ENCODE measurements at places on chromosomes 16 and 17.

DNA sequence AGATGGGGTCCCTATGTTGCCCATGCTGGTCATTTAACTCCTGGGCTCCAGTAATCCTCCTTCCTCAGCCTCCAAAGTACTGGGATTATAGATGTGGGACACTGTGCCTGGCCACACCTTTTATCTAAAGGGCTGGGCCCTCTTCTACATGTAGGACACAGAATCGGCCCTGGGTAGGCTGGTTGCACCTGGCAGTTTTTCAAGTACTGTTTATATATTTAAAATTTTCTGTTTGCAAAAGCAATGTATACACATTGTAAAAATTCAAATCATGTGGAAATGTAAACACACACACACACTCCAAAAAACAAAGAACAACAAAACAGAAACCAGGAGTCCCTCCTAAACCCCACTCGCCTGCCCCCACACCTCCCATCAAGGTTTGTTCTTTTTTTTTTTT is 28.1 kb upstream of the SIAH1 start:
- H3K27me3 ChIP-seq, result no peaks in the 10 kb centered on the region
- H3K4me3 ChIP-seq, result no peak overlapping the region
- DNase-seq, result no peak
- no peaks in the 10 kb centered on the region for H3K36me3 ChIP-seq

DNA sequence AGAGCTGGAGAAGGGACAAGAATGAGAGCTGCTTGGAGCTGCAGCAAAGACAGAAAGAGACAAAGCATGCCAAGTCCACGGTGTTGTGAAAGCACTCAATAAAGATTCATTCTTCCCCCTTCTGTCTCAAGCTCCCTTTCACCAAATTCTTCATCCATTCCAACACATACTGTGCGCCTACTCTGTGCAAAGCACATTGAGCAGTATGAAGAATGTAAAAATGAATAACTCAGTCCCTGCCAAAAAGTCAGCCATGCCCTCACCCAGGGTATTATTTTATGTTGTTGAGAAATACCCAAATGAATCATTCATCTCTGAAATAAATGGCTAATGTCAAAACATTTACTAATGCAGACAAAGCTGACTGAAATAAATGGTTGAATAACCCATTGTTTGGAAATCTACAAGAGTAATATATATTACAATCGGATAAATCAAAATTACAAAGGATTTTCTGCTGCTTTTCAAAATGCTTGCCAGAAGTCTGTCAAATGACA is 282.9 kb upstream of the IRX5 start:
- H3K27me3 ChIP-seq, result no peaks in the 10 kb centered on the region
- DNase-seq, result no peak
- no peak overlapping the region for H3K27ac ChIP-seq
- no peak overlapping the region for H3K4me3 ChIP-seq
- H3K36me3 ChIP-seq, result no peaks in the 10 kb centered on the region

- DNase-seq, result no peak
- no peak overlapping the region for H3K4me3 ChIP-seq
- H3K36me3 ChIP-seq, result no peaks in the 10 kb centered on the region
- no peaks in the 10 kb centered on the region for H3K4me1 ChIP-seq
Observed at GRCh38 chr16:79001156-79001967, 599.2 kb downstream of the MAF start.

GRCh38 chr16:87040169-87041117 is 276.7 kb downstream of the C16orf95 start:
- DNase-seq, result no peak
- H3K27me3 ChIP-seq, result no peaks in the 10 kb centered on the region
- H3K36me3 ChIP-seq, result no peaks in the 10 kb centered on the region
- H3K4me1 ChIP-seq, result no peaks in the 10 kb centered on the region

DNA sequence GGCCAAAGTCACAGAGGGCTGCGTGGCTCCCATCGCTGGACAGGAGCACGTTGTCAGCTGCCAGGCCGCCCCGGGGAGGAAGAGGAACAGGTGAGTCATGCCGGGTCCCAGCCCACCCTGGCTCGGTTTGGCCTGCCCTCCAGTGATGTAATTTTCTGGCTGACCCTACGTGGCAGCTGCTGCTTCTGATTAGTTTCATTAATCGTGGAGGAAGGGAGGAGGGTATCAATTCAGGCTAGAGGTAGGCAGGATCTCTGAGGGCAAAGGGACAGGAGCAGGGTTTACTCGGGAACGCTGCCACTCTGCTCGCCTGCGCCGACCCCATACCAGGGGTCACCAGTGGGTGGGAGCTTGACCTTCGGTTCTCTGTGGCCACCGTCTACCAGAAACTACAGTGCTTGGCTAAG is 11.7 kb upstream of the SPATA32 start:
- peaks cover 4% of the 10 kb centered on the region for H3K4me1 ChIP-seq
- DNase-seq, result no peak
- H3K27ac ChIP-seq, result no peak overlapping the region
- peaks cover 64% of the 10 kb centered on the region for H3K36me3 ChIP-seq
- H3K27me3 ChIP-seq, result no peaks in the 10 kb centered on the region

DNA sequence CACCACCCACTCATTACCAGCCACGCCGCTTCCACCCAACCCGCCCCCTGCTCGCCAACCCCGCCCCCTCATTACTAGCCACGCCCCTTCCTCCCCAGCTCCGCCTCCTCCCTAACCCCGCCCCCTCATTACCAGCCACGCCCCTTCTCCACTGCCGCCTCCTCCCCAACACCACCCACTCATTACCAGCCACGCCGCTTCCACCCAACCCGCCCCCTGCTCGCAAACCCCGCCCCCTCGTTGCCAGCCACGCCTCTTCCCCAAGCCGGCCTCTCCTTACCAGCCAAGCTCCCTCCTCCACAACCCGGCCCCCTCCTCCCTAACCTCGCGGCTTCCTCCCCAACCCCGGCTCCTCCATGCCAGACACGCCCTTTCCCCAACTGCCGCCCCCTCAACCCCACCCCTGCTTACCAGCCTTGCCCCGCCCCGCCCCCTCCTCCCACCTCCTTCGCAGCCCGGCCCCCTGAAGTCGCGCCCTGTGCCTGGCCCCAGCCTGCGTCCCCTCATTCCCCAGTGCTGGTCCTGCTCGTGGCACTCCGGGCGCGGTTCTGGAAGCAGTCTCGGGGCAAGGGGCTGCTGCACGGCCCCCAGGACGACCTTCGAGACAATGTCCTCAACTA is 7.3 kb downstream of the SLC22A31 start:
- H3K4me3 ChIP-seq, result no peak overlapping the region
- peaks cover 4% of the 10 kb centered on the region for H3K4me1 ChIP-seq
- H3K27ac ChIP-seq, result no peak overlapping the region

DNA sequence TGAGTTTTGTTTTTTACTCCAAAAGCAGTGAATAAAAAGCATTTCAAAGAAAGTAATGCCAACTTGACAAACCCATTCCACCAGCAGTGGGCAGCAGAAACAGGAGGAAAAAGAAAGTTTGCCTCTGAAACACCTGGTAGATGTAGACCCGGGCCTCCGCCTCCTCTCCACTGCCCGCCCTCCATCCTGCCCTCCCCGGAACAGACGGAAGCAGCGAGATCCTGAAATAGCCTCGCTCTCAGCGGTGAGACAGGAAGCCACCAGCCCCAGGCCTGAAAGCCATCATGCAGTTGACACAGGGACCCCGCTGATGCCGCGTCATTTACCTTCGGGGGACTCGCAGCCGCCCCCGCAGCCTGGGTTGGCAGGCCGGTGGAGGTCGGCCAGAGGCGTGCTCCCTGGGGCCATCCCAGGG is 67.8 kb downstream of the C16orf78 start:
- peak overlapping the region; percentile 15 for H3K4me3 ChIP-seq
- no peaks in the 10 kb centered on the region for H3K27me3 ChIP-seq
- peaks cover 7% of the 10 kb centered on the region for H3K4me1 ChIP-seq
- no peaks in the 10 kb centered on the region for H3K36me3 ChIP-seq
- peak; percentile 35 for DNase-seq

DNA sequence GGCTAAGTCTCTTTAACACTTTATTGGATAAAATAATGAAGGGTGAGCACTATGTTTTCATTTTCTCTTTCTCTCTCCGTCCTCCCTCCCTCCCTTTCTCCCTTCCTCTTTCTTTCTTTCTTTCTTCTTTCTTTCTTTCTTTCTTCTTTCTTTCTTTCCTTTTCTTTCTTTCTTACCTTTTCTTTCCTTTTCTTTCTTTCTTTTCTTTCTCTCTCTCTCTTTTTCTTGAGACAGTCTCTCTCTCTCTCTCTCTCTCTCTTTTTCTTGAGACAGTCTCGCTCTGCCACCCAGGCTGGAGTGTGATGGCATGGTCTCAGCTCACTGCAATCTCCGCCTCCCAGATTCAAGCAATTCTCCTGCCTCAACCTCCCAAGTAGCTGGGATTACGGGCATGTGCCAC is 21.5 kb upstream of the CDR2 start:
- no peak overlapping the region for H3K27ac ChIP-seq
- no peaks in the 10 kb centered on the region for H3K36me3 ChIP-seq
- DNase-seq, result no peak

DNA sequence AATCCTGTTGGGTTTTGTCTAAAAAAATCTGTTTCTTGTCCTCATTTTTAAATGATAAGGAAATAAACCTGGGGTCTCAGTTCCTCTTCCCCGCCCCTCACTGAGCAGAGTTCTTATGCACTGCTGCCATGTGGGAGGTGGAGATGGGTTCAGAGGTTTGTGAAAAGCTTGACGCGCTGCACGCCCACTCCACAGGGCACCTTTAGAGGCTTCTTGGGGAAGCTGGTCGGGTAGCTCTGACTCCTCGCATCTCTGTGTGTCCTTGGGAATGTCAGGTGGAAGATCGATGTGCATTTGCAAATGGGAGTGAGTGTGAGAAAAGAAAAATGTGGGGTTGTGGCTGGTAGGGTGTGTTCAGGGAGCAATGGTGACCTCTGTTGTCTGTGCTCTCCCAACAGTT is 4.7 kb upstream of the ZNHIT3 start:
- no peak overlapping the region for H3K4me3 ChIP-seq
- peaks cover 7% of the 10 kb centered on the region for H3K27me3 ChIP-seq
- H3K36me3 ChIP-seq, result no peaks in the 10 kb centered on the region
- H3K27ac ChIP-seq, result no peak overlapping the region
- no peak for DNase-seq

- H3K4me1 ChIP-seq, result no peaks in the 10 kb centered on the region
- H3K36me3 ChIP-seq, result no peaks in the 10 kb centered on the region
- no peak overlapping the region for H3K4me3 ChIP-seq
- H3K27ac ChIP-seq, result no peak overlapping the region
- no peak for DNase-seq
Observed at GRCh38 chr16:63720848-63721247, 1401.0 kb downstream of the CDH11 start.

DNA sequence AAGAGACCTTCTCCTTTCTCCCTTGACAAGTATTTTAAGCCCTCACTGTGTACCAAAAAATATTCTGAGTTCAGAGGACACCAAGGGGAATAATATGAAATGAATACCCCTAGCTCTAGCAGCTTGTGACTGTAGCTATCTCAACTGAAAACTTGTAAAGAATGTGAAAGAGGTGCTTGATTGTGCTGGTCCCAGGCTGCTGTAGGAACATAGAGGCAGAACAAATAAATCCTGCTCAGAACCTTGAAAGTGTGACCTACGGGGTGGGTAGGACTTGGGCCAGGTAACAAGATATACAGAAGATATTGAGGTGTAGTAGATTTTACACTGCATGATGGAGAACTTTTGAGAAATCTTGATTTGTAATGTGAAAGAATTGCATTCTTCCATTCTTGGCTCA is 606.8 kb downstream of the TOX3 start:
- H3K36me3 ChIP-seq, result no peaks in the 10 kb centered on the region
- H3K27ac ChIP-seq, result no peak overlapping the region
- no peaks in the 10 kb centered on the region for H3K4me1 ChIP-seq
- DNase-seq, result no peak

DNA sequence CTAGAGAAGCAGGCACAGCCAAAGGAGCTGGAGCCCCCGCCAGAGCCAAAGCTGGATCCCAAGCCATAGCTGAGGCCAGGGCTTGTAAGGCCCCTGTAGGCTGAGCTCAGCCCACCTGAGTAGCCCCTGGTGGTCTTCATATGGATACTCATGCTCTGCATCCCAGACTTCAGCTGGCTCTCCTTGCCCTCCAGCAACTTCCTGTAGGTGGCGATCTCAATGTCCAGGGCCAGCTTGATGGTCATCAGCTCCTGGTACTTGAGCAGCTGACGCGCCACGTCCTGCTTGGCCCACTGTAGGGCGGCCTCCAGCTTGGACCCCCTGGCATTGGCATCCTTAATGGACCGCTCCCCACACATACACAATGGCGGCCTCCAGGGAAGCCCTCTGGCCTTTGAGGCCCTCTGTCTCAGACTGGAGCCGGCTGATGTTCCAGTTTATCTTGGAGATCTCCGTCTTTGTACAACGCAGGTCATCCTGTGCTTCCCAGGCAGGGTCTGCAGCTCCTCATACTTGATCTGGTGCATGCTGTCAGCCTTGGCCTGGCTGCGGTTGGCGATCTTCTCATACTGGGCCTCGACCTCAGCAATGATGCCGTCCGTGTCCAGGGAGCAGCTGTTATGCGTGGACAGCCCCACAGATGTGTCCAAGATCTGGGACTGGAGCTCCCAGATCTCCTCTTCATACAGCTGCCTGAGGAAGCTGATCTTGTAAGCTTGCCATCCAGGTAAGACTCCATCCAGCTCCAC is 28.9 kb downstream of the IKZF3 start:
- no peaks in the 10 kb centered on the region for H3K4me1 ChIP-seq
- H3K36me3 ChIP-seq, result peaks cover 6% of the 10 kb centered on the region
- H3K27me3 ChIP-seq, result no peaks in the 10 kb centered on the region
- no peak overlapping the region for H3K27ac ChIP-seq

DNA sequence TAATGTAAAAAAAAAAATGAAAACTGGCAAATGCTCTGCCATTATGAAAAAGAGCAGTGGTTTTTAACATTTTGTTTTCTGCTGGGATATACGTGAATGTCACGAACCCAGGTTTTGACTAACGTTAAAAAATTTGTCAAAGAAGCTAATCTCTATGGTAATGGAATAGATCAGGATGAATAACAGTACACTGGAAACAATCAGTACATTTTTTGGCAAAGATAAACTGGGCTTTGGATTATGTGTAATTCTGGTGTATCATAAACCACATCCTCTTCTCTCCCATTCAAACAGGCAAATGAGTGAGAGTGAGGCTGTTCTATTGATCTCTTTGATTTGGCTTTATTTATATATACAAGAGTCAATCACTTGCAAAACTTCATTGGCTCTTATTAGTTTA is 207.0 kb upstream of the IRX3 start:
- DNase-seq, result no peak
- no peaks in the 10 kb centered on the region for H3K36me3 ChIP-seq
- H3K4me3 ChIP-seq, result no peak overlapping the region
- H3K27me3 ChIP-seq, result no peaks in the 10 kb centered on the region
- H3K4me1 ChIP-seq, result no peaks in the 10 kb centered on the region

DNA sequence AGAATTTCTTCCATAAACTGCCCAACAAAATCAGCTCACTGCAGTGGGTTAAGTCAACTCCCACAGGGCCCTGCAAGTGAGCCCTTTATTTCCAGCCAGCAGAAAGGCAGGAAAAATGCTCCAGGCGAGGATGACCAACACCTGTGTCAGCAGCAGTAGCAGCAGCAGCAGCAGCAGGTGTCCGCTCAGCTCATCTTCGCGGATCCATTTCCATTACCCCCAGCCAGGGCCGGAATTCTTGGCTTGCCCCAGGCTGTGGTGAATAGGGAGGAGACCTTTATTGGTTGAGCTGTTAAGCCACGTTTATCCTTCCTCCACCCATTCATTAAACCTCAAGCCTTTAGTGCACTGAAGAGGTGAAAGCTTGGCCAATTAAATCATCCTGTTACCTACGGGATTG is 46.2 kb downstream of the MARCHF10 start:
- DNase-seq, result no peak
- no peak overlapping the region for H3K4me3 ChIP-seq
- no peaks in the 10 kb centered on the region for H3K27me3 ChIP-seq
- no peak overlapping the region for H3K27ac ChIP-seq
